Right atrium auricular region (tissue), 2 donors: ENCODE measurements at places on chromosomes 6 and 20. TPM values are rescaled to one million over a fixed set of nuclear protein-coding genes. Genes with fewer than 3 reads are reported as not detected.

- H3K27me3 ChIP-seq = no peaks in the 10 kb centered on the region
- H3K36me3 ChIP-seq = no peaks in the 10 kb centered on the region
- no peak for DNase-seq
- H3K4me3 ChIP-seq = no peak overlapping the region
- H3K27ac ChIP-seq = no peak overlapping the region
- H3K4me1 ChIP-seq = no peaks in the 10 kb centered on the region
These were observed 19.2 kb upstream of the GLP1R start for GRCh38 chr6:39029156-39030011.

- no peaks in the 10 kb centered on the region for H3K36me3 ChIP-seq
- DNase-seq = peak; percentile 83
- H3K27ac ChIP-seq = no peak overlapping the region
- no peaks in the 10 kb centered on the region for H3K4me1 ChIP-seq
- H3K27me3 ChIP-seq = no peaks in the 10 kb centered on the region
These were observed 69.0 kb downstream of the MOCS1 start for GRCh38 chr6:39865011-39865888.

GRCh38 chr20:64142590-64142989, 21.7 kb upstream of the MYT1 start:
- H3K4me1 ChIP-seq = no peaks in the 10 kb centered on the region
- no peak overlapping the region for H3K27ac ChIP-seq
- no peaks in the 10 kb centered on the region for H3K36me3 ChIP-seq
- DNase-seq = no peak
- no peak overlapping the region for H3K4me3 ChIP-seq

DNA sequence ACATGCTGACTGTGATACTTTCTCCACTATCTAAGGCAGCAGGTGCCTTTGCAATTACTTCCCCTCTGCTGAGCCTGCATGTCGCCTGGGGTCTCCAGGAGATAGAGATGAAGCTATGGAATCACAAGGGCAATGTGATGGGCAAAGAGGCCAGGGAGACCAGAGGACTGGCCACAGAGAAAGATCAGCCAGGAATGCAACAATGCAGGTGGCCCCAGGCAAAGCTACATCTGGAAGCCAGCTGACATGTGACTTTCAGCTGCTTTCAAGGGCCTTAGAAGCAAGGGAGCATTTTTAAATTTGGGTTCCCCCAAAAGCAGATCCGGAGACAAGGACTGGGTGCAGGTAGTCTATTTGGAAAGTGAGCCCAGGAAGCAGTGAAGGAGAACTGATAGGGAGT, 107.9 kb upstream of the SRSF6 start:
- H3K27me3 ChIP-seq = no peaks in the 10 kb centered on the region
- no peak overlapping the region for H3K4me3 ChIP-seq
- DNase-seq = no peak

DNA sequence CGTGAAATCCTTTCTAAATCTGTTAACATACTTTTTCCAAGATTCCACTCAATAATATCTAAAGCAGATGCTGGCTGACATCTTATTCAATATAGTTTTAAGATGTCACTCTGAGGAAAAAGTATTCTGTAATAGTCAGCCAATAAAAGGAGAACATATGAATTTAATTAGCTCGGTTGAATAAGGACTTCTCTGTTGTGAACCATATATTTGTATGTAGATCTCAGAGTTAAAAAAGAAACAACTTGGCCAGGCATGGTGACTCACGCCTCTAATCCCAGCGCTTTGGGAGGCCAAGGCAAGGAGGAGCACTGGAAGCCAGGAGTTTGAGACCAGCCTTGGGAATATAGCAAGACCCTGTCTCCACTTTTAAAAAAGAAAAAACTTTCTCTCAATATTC, 7.4 kb upstream of the CD24 start:
- no peaks in the 10 kb centered on the region for H3K36me3 ChIP-seq
- no peak overlapping the region for H3K27ac ChIP-seq
- DNase-seq = no peak

ZSWIM3 gene
- total RNA-seq = 3.7 TPM

DNA sequence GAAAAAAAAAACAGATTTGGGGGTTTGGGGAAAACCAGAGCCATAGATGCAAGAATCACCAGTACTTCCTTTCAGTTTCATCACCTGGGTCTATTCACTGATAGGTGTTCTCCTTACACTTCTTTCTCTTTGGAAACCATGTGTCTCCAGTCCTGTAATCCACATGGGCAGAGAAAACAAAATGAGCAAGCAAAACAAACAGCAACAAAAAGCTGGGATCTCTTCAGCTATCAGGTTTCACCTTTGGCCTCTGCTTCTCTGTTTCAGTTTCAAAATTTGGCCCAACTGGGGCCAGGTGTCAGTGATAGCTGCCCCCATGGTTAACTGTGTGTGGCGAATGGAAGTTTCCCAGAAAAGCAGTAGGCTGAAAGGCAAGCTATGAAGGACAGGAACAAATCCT, 220.0 kb upstream of the THBS2 start:
- DNase-seq = no peak
- no peaks in the 10 kb centered on the region for H3K4me1 ChIP-seq
- no peaks in the 10 kb centered on the region for H3K36me3 ChIP-seq
- H3K27ac ChIP-seq = peak overlapping the region; percentile 4

DNA sequence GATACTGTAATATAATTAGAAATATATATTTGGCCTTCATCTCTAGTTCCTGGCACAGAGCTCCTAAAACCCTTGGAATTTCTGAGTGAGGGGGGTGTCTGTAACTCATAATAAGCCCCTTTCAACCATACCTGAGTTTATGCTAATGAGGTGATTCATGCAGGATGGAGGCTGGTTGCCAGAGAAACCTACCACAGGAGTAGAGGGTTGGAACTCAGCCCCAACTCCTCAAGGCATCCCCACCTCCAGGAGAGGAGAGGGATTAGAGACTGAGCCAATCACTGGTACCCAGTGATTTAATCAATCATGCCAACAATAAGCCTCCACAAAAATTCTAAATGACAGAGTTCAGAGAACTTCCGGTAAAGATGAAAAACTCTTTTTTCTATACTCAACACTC, 17.5 kb downstream of the UQCC1 start:
- no peak for DNase-seq
- no peak overlapping the region for H3K4me3 ChIP-seq
- H3K4me1 ChIP-seq = peaks cover 40% of the 10 kb centered on the region

- no peaks in the 10 kb centered on the region for H3K27me3 ChIP-seq
- peak overlapping the region; percentile 79 for H3K27ac ChIP-seq
- no peak overlapping the region for H3K4me3 ChIP-seq
- DNase-seq = peak; percentile 68
- H3K36me3 ChIP-seq = no peaks in the 10 kb centered on the region
- no peaks in the 10 kb centered on the region for H3K4me1 ChIP-seq
These were observed 670.8 kb downstream of the PRKN start for GRCh38 chr6:162056745-162057144.

DNA sequence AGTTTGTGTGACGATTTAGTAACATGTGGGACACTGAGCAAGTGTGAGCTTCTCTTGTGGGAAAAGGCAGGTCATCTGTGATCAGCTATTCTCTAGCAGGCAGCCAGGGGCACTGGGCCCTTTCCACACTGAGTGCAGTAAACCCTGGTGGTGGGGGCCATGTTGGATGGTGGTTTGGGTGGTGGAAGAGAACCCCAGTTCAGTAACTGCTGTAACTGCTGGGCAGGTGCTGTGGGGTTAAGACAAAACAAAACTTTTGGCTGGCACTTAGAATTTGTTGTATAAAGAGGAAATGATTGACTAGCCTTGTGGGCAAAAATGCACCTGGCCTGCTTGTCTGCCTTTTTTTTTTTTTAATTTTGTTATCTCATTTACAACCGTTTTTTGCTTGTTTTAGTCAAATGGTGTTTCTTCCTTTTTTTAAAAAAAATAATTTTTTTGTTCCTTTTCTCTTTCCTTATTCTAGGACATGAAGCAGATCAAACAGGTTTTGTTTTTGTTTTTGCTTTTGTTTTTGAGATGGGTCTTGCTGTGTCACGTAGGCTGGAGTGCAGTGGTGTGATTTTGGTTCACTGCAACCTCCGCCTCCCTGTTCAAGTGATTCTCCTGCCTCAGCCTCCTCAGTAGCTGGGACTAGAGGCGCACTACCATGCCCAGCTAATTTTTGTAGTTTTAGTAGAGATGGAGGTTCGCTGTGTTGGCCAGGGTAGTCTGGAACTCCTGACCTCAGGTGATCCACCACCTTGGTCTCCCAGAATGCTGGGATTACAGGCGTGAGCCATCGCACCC, 59.8 kb downstream of the IGF2R start:
- peaks cover 22% of the 10 kb centered on the region for H3K36me3 ChIP-seq
- DNase-seq = no peak
- H3K4me3 ChIP-seq = no peak overlapping the region
- no peaks in the 10 kb centered on the region for H3K4me1 ChIP-seq

CUTA gene
- total RNA-seq = 118 TPM
